Colonic mucosa (tissue), 4 donors: ENCODE measurements at places on chromosomes 2 and 18.
A peak's percentile ranks its signal among the peaks of the same experiment; 100 is the strongest.

DNA sequence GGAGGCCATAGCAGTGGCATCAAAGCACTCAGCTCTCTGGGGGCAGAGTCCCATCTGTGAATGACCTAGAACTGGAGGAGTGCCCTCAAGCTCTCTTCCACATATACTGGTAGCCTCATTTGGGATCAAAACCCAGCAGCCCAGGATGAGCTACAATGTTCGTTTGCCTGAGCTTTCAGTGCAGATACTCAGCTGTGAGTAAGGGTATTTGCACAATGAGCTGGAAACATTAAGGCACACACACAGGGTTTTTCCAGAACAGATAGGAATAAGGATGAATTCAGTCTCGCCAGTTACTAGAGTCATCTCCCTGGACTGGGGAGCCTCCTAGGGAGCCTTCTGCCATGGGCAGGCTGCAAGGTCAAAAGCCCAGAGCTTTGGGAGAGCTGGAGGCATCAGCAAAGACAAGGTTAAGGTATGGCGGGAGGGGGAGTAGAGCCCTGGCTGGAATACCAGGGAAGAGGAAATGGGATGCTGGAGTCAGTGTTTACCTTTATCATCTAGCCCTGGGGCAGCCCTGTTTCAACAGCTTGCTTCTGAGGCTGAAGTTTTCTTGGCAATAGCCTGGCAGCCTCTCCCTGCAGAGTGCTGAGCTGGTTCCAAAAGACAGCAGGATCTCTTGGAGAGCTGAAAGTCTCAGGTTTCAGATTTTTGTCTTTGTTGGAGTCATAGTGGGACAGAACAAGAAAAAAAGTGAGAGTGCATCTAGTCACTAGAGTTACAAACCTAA is 187.7 kb downstream of the LOXHD1 start:
- H3K36me3 ChIP-seq: no peaks in the 10 kb centered on the region
- no peak overlapping the region for H3K4me3 ChIP-seq
- DNase-seq: no peak
- no peak overlapping the region for H3K27ac ChIP-seq
- H3K27me3 ChIP-seq: no peaks in the 10 kb centered on the region

DNA sequence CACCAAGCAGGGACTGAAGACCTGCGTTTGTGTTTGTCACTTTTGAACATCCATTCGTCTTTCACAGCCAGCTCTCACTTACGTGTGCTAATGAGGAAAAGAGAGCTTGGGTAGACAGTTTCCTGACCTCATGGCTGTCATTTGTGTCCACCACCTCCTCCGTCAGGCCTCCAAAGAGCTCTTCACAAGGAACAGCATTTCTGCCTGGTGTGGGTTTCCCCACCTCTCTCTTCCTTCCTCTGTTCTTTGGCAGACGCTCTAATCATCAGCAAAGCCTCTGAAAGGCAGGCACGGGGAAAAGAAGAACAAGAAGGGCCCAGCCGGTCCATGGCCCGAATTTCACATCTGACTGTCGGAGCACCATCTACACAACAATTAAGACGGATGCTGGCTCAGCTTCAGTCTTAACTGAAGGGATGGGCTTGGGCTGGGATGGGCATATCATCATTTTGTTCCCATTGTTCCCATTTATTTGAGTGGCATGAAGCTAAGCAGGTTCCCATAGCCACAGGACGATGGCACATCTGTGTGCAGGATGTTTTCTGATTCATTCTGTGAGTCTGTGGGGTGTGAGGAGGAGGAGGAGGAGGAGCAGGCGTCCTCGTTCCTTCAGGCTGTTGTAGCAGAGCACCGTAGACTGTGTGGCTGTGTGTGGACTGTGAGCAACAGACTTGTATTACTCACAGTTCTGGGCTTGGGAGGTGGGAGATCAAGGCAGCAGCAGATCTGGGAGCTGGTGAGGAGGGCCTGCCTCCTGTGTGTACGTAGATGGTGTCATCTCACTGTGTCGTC is 66.4 kb downstream of the TSHZ1 start:
- DNase-seq: no peak
- H3K36me3 ChIP-seq: no peaks in the 10 kb centered on the region

DNA sequence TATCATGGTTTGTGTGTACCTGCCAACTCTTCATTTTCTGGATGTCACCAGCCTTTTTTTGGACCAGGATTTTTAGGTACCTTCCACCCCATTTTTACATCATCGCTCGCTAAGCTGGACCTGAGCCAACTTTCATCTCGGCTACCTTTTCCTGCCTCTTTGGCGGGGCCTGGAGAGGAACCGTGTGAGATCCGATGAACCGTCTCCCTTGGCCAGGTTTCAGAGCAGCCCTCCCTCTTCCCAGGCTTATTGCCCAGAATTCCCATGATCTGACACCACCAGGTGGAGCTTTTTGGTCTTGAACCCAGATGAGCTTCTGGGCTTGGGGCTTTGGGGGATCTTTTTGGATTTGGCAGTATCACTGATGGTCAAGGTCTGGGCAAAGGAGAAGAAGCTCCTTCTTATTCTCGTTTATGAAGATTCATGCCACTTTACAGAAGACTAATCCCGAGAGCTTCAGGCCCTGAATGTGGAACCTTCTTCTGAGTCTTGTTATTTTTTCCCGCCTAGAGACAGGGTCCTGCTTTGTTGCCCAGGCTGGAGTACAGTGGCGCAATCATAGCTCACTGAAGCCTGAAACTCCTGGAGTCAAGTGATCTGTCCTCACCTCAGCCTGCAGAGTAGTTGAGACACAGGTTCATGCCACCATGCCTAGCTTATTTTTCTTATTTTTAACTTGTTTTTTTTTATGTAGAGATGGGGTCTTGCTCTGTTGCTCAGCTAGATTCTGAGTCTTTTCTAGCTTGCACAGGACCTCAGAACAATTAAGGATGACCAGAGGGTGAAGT is 50.4 kb downstream of the GATA6 start:
- no peak overlapping the region for H3K4me3 ChIP-seq
- no peak overlapping the region for H3K27ac ChIP-seq
- H3K4me1 ChIP-seq: no peaks in the 10 kb centered on the region
- no peak for DNase-seq
- H3K36me3 ChIP-seq: no peaks in the 10 kb centered on the region

DNA sequence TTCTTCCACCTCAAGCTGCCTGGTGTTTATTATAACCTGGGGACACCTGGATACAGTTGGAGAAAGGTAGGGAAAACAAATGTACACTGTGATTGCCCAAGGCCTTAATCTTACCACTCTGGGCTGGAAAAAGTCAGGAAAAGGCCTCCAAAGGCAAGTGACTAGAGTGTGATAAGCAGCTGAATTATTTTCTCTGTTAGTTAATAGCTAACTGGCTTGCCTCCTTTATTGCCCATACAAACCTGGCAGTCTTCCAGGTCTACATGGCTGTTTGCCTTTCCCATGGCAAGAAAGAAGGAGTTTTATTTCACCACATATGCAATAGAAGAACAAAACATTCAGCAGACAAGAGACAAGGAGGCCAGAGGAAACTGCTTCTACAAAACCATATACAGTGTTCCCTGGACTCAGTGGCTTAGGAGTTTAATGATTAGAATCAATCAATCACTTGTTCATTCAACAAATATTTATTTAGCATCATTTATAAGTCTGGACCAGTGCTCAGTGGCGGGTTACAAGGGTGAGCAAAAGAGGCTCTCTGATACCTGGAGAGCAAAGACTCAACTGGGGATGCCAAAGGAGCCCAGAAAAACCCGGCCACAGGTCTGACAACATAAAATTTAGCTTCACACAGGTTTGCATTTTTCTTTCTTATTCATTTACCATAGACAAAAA is 27.5 kb upstream of the SUCLG1 start:
- H3K36me3 ChIP-seq: no peaks in the 10 kb centered on the region
- H3K27ac ChIP-seq: peak overlapping the region; percentile 75
- H3K4me3 ChIP-seq: no peak overlapping the region
- H3K27me3 ChIP-seq: no peaks in the 10 kb centered on the region
- H3K4me1 ChIP-seq: no peaks in the 10 kb centered on the region
- DNase-seq: peak; percentile 87

DNA sequence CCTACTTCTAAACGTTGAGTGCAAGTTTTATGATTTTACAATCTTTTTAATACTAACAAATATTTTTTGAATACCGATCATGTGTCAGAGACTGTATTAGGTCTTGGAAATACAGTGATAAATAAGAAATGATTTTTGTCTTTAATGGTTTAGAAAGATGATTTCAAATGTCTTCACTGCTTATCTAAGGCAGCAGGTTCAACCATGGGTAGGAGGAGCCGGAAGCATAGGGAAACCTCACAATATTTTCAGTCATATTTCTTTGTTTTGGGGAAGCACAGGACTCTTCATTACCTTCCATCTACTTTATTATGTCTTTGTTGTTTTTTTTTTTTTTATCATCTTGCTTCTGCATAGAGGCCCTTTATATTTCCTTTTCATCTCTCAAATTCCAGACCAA is 165.2 kb upstream of the EPC2 start:
- no peaks in the 10 kb centered on the region for H3K36me3 ChIP-seq
- no peak for DNase-seq
- no peaks in the 10 kb centered on the region for H3K4me1 ChIP-seq
- H3K27me3 ChIP-seq: no peaks in the 10 kb centered on the region

DNA sequence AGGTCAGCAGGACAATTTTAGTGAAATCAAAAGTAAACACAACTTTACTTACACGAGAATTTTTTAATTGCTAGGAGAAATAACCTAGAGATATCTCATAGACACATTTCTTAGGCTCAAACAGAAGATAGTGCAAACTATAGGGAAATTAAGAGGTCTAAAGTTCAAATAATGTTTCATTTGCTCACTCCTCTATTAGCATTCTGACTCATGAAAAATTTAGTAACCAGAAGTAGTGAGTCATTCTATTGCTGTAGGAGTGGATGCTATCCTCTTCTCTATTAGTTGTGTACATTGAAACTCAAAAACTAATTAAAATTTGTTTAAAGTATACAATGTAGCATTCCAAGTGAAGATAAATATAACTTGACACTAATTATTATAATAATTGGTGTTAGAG is 908.3 kb upstream of the TMEFF2 start:
- H3K27me3 ChIP-seq: no peaks in the 10 kb centered on the region
- no peak overlapping the region for H3K4me3 ChIP-seq
- H3K36me3 ChIP-seq: no peaks in the 10 kb centered on the region

DNA sequence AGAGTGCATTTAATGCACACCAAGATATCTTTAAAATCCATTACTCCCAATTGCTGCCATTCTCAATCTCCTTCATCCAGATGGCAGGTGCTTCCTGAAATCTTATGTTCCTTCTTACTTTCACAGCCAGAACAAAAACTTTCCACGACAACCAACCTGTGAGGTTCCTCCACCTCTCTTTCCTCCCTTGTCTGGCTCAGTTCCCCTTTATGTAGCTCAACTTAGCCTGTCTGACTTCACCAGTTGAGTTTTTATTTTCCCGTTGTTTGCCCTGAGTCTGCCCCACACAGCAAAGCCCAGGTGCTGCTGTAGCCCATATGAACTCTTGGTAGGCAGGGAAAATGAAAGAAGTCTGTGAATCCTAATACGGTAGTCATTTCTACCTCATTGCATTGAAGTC is 112.5 kb downstream of the MREG start:
- H3K4me3 ChIP-seq: no peak overlapping the region
- H3K36me3 ChIP-seq: no peaks in the 10 kb centered on the region
- no peaks in the 10 kb centered on the region for H3K27me3 ChIP-seq
- DNase-seq: no peak

DNA sequence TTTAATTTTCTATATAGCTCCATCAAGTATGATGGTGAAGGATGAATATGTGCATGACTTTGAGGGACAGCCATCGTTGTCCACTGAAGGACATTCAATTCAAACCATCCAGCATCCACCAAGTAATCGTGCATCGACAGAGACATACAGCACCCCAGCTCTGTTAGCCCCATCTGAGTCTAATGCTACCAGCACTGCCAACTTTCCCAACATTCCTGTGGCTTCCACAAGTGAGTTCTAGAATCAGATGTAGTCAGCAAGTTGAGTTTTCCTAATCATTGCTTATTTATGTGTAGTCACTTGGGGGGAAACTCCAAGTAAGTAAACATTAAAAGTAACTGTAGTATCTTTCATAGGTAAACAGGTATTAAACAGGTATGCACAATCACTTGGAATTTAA is 24.8 kb downstream of the SMAD4 start:
- DNase-seq: no peak
- no peaks in the 10 kb centered on the region for H3K4me1 ChIP-seq
- H3K4me3 ChIP-seq: no peak overlapping the region
- H3K27ac ChIP-seq: no peak overlapping the region

DNA sequence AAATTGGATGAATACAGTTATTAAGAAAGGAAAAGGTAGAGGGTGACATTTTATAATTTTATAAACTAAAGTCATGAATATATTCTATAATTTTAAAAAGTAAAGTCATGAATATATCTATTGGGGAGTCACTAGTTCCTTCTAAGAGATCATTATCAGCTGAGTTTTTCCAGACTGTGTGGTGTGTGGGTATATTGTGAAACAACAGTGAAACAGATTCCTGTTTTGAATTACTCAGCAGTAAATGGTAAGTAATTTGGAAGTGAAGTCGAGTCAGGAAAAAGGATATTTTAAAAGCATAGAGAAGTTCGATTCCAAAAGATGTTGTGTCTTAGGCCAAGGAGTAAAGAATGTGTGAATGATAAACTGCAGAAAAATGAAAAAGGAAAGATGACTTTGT is 1018.2 kb upstream of the NXPH2 start:
- H3K36me3 ChIP-seq: no peaks in the 10 kb centered on the region
- H3K27ac ChIP-seq: no peak overlapping the region
- H3K4me3 ChIP-seq: no peak overlapping the region
- no peaks in the 10 kb centered on the region for H3K4me1 ChIP-seq
- H3K27me3 ChIP-seq: no peaks in the 10 kb centered on the region

GRCh38 chr2:196206804-196207203 is 35.4 kb upstream of the STK17B start:
- no peak overlapping the region for H3K4me3 ChIP-seq
- no peaks in the 10 kb centered on the region for H3K36me3 ChIP-seq
- no peaks in the 10 kb centered on the region for H3K27me3 ChIP-seq
- H3K4me1 ChIP-seq: no peaks in the 10 kb centered on the region
- H3K27ac ChIP-seq: no peak overlapping the region

- H3K4me3 ChIP-seq: no peak overlapping the region
- no peaks in the 10 kb centered on the region for H3K4me1 ChIP-seq
- no peaks in the 10 kb centered on the region for H3K36me3 ChIP-seq
- H3K27ac ChIP-seq: no peak overlapping the region
- no peaks in the 10 kb centered on the region for H3K27me3 ChIP-seq
Observed at GRCh38 chr18:58726671-58727070, 55.4 kb downstream of the MALT1 start.

GRCh38 chr2:225765820-225766219 is 366.3 kb downstream of the NYAP2 start:
- H3K27me3 ChIP-seq: no peaks in the 10 kb centered on the region
- no peak for DNase-seq
- no peak overlapping the region for H3K27ac ChIP-seq
- H3K4me1 ChIP-seq: no peaks in the 10 kb centered on the region

DNA sequence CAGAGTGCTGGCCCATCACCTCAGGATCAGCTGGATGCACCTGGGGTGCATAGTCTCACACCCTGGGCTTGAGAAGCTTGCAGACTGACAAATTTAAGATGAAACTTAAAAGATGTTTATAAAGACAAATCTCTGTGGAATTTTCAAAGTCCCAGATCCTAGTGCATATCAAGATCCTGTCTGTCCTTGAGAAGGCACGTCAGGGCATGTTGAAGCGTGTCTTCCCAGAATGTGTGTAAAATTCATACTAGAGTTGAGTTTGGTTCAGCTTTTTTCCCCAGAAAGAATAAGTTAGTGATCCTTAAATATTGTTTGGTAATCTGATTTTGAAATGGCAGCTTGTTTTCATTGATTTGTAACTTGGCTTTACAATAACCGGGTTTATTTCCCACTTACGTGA is 27.5 kb downstream of the INSIG2 start:
- no peaks in the 10 kb centered on the region for H3K4me1 ChIP-seq
- no peaks in the 10 kb centered on the region for H3K27me3 ChIP-seq
- H3K36me3 ChIP-seq: no peaks in the 10 kb centered on the region
- no peak overlapping the region for H3K4me3 ChIP-seq
